RPMI8226 (cell line): ENCODE measurements at places on chromosomes 11 and 22.
A peak's percentile ranks its signal among the peaks of the same experiment; 100 is the strongest.

GRCh38 chr22:37552524-37553163, 7.6 kb upstream of the CDC42EP1 start:
- DNase-seq, result no peak

GRCh38 chr11:118441770-118442275, 5.5 kb downstream of the KMT2A start:
- DNase-seq, result no peak

DNA sequence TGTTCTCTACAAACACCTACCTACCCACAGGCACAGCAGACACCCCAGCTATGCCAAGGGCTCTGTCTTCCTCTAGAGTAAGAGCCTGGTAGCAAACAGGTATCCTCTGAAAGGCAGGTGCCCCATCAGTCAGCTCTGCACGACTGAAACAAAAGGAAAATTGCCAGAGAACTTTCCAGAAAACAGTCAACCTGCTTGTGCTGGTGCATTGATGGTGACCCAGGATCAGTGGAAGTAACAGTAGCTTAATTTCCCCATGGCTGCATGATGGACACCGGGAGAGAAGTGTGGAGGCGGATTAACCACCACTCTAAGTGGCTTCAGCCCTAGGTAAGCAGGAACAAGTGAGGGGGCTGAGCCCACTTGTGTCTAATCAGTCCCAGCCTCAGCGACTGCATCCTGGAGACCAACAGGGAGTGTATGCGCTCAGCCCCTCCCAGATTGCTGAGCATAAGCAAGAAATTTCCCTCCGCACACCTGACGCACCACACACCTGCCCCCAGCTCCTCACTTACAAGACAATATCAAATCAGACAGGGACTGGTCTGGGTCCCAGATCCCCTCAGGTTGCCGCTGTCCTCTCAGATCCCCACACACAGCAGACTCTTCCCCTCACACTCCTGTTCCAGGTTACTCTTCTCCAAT, 70.7 kb upstream of the IGLL5 start:
- no peak for DNase-seq

DNA sequence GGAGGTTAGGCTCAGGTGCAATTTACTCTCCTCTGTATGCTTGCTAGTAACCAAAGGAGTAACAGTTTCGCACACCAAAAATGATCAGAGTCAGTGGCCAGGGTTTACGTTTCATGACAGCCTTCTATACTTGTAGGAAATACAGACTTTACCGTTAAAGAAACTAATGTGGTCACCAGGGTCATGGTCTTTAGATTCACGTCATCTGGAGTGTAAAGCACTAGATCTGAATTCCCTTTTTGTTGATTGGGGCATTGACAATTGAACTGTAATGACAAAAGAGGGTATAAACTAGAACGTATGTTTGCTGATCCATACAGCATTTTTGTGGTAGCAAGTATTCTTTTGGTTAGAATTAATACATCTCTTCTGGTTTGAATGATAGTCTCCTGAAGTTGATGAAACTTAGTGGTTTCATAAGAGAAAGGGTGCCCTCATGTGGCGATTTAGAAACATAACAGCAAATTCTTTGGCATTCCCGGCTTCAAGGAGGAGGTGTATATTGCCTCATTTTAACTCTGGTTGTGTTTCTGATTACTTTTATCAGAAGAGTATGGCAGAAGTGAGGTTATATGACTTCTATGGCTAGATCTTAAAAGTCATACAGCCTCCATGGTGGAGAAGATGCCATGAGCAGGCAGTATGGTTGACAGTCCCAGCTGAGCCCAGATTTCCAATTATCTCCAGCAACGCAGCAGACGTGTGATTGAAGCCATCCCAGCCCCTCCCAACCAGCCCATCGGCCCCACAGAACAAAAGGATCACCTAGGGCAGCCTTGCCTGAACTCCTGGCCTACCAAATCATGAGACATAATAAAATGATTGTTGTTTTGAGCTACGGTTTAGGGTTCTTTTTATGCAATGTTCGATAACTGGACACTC, 35.1 kb downstream of the MMP7 start:
- DNase-seq, result peak; percentile 74

DNA sequence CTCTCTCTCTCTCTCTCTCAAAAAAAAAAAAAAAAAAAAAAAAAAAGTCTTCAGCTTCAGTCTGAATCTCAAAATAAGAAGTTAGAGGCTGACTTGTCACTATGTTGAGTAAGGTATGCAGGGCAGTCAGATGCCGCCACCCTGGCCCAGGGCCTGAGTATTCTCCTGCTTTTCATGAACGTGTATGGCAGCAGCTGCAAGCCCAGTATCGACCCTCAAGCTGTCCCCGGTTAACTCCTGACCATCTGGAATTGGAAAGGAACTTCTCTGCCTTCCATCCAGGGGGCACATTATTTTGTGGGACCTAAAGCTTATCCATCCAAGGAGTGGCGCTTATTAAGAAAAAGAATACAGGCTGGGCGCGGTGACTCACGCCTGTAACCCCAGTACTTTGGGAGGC, 11.4 kb downstream of the MRGPRD start:
- no peak for DNase-seq

DNA sequence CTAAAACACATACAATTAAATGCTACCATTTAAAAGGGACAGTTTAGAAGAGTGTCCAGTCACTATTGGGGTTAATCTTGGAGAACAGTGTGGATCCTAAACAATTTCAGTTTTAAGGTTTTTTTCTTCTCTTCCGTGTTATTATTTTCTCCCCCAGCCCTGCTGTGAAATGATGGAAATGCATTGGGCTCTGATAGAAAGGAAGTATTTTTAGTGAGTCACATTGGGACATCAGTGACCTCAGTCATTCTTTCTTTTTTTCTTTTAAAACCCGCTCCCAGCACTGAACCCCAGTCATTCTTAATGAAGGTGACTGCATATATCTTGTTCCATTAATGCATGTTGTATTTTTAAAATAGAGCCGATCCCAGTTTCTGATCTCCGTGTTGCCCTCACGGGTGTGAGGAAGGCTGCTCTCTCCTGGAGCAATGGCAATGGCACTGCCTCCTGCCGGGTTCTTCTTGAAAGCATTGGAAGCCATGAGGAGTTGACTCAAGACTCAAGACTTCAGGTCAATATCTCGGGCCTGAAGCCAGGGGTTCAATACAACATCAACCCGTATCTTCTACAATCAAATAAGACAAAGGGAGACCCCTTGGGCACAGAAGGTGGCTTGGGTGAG, 93.2 kb upstream of the OR4B1 start:
- no peak for DNase-seq

- DNase-seq, result no peak
Measured at GRCh38 chr11:12478743-12479142, 101.4 kb downstream of the PARVA start.

GRCh38 chr11:35363854-35364780, 55.2 kb downstream of the SLC1A2 start:
- no peak for DNase-seq

DNA sequence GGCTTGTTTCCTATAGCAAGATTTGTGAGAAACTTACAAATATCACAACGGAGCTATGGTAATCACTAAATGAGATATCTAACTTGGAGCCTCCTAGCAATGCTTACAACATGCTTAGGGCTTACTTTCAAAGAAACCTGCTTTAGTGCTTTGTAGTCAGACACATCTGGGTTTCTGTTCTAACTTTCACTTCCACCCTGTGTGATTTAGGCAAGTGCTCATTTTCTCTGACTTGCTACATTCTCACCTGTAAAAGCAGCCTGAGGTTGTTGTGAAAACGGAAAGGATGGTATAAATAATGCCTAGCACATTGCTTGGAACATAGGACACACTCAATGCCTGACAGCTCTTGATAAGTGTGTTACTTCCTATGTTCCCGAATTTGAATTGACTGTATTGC, 45.6 kb downstream of the LRRC4C start:
- DNase-seq, result peak; percentile 42

DNA sequence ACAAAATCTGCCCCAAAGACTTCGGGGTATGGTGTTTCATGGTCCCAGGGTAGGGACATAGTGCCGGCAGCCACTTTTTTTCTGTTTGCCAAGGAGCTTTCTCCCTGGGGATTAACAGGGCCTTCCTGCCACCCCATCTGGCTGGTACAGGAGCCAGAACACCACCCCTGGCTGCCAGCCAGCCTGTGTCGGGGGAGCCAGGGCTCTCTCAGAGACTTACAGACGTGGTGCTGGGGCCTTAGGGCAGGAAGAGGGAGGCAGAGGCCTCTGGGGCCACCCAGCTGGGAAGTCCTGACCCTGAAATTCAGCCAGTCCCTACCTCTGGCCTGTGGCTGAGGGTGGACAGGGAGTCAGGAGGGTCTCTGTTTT, 52.4 kb upstream of the CDON start:
- peak; percentile 42 for DNase-seq

DNA sequence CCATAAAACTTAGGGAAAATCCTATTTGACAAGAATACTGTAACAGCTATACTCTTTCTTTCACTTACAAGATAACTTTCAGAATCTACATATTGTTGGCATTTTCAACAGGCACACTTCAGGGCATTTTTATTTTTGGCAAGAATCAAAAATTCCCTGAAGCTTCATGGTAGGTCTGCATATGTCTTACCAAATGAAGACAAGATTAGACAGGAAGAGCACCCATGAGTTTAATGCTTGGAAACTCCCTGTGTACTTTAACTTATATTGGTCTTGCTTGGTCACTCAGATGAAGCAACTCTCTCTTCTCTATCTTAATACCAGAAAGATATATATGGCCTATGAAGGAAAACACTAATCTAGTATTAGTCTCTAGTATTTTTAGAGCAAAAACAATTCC, 137.7 kb downstream of the ATG16L2 start:
- no peak for DNase-seq

DNA sequence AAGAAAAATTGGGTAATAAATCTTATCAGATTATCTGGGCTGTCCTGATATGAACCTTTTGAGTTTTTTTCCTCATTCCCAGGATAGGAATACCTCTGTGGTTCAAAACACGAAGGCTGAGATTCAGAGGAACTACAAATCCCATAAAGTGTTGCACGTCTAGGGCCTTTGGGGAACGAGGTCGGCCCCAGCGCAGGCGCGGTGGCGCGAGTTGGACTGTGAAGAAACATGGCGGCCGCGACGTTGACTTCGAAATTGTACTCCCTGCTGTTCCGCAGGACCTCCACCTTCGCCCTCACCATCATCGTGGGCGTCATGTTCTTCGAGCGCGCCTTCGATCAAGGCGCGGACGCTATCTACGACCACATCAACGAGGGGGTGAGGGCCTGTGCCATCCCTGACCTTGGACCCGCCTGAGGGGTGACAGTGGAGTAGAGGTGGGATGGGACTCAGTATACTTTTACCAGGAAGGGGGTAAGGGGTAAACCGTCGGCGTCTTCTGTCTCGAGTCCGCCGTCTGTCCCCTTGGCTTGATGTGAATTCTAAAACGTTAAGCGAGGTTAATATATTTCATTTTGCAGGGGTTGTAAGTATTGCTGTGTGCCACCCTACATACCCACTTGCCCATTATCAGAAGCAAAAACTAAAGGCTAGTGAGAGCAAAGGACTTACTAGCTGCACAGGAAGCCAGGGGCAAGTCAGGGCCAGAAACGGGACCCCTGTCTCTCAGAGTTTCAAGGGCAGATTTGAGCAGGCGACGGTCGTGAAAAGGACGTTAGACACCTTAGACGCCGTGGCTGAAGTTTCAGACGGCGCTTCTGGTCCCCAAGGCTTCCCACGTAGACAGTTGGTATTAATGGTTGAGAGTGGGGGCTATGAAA, at the start of gene UQCR10:
Gene UQCR10 (plus strand): TSS at position 199 of the 881 bp plus-strand sequence. CDS start 30 bp downstream, at position 229.
- peak; percentile 92 for DNase-seq

GRCh38 chr22:50691521-50691920, 18.9 kb downstream of the SHANK3 start:
- peak; percentile 71 for DNase-seq

GRCh38 chr11:34044664-34045485, 6.7 kb upstream of the CAPRIN1 start:
- DNase-seq, result peak; percentile 8

DNA sequence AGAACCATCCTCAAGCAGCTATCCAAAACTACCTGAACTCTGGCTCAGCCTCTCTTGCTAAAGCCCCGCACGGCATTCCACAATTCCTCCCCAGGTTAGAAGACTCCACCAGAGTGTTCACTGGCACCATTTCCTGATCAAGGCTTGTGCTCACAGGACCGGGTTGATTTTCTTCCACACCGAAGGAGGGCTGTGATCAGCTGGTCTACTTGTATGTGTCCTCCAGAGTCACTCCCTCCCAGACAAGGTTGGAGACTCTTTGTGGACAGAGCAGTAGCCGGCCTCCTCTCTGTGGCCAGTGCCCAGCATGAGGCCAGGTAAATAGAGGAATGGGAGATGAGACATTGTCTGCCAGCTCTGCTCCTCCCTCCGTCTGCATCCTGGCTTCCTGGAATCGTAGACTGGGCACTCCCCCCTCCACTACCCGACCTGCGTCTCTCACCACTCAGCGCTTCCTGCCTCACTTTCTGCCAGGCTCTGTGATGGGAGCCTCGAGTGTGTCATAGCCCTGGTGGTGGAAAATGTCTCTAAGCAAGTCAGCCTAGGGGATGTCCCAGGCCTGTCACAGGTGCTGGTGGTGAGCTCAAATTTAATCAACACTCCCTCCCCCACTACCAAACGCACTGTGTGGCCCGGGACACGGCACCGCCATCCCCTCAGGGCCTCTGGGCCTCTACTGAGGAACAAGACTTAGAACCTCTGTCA, 12.5 kb upstream of the TMPRSS6 start:
- DNase-seq, result peak; percentile 58

GRCh38 chr11:112175599-112175952, 264 bp downstream of the BCO2 start:
- no peak for DNase-seq

- DNase-seq, result no peak
Measured at GRCh38 chr11:36041988-36042611, 98.2 kb downstream of the LDLRAD3 start.

DNA sequence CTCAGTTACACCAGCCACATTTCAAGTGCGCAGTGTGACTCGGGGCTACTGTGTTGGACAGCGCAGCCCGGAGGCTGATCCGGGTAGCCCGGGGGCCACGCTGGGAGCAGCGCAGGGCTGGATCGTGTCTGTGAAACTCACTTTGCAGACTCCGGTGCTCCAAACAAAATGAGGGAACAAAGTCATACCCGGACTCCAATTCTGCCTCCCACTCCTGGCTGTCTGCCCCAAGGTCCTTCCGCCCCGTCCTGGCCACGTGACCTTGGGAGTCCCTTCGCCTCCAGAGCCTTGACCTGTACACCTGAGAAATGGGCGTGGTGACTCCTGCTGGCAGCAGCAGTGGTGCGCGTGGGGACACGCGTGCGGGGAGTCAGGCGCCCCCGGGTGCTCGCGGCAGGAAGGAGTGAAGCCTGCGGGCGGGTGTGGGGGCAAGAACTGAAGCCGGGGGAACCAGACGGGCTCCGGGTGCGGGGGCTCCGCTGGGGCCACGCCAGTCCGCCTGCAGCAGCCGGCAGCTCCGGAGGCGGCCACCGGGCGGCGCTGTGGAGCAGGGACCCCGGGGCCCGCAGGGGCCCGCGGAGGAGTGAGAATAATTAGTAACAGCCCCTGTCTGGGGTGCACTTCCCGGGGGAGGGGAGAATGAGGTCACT, 42.4 kb downstream of the KCNJ4 start:
- DNase-seq, result peak; percentile 86

GRCh38 chr11:131787119-131787518, 416.7 kb downstream of the NTM start:
- no peak for DNase-seq

DNA sequence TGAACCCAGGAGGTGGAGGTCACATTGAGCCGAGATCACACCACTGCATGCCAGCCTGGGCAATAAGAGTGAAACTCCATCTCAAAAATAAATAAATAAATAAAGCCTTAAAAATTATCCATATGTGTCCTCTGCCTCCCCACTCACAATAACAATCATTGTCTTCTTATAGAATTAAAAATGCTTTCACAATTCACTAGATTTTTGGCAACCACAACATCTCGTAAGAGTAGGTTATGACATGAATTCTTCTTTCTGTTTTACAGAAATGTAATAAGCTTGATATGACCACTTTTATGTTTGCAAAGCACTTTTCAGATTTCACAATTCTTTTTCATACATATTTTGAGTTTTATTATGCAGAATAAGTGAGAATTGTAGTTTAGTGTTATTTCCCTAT, 54.5 kb upstream of the HSPA8 start:
- no peak for DNase-seq
